ENCODE measurements at places on chromosomes 5 and 9. TPM values are rescaled to one million over a fixed set of nuclear protein-coding genes. Genes with fewer than 3 reads are reported as not detected.
A peak's percentile ranks its signal among the peaks of the same experiment; 100 is the strongest.

GRCh38 chr9:74284581-74285450, 212.3 kb upstream of the RORB start:
- no peaks in the 10 kb centered on the region for H3K4me1 ChIP-seq
- no peaks in the 10 kb centered on the region for H3K27me3 ChIP-seq
- no peak overlapping the region for H3K27ac ChIP-seq
- DNase-seq, result no peak
- H3K4me3 ChIP-seq, result no peak overlapping the region

DNA sequence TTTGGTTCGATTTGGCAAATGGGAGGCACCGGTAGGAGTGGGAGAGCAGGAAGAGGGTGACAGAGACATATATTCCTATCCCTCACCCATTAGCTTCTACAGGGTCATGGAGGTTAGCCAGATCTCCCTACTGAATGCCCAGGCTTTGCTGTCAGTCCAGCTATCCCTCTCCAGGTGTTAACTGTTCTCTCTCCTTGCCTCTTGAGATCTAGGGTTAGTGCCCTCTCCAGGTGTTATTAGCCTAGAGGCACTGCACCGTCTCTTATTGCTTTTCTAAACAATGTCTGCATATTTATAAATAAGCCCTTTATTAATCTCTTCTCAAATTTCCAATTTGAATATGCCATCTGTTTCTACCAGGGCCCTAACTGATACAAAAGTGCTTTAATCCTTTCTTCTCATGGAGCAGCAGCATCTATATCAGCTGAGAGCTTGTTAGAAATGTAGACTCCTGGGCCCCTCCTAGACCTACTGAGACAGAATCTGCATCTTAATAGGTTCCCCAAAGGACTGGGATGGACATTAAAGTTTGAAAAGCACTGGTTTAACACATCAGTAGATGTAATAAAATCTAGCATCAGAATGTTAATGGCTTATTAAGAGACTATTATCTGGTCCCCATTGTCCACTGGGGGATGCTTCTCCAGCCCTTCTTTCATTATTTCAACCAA, 322.5 kb upstream of the SLC24A2 start:
- H3K27ac ChIP-seq, result no peak overlapping the region
- H3K36me3 ChIP-seq, result no peaks in the 10 kb centered on the region
- H3K4me1 ChIP-seq, result no peaks in the 10 kb centered on the region
- no peak overlapping the region for H3K4me3 ChIP-seq
- no peaks in the 10 kb centered on the region for H3K27me3 ChIP-seq
- no peak for DNase-seq

DNA sequence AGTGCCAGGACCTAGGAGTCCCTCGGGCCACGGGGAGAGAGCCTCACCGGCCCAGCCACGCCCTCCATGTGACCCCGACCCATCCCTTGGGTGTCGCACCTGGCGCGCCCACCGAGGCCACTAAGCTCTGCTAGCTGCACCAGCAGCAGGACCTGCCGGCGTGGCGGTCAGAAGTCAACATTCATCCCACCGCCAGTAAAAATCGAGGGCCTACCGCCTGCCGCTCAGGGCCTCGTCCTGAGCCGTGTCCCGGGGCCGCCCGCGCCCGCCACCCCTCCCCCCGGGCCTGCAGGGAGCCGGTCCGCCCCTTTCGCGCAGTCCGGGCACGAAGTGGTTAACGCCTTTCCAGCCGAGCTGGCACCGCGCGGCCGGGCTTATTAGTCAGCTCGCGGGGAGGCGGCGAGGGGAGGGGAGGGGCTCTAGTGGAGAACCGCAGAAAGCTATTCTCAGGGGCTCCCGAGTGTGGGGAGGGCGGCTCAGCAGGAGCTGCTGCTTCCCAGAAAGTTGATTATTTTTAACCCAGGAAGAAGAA, 124.4 kb downstream of the C9orf50 start:
- H3K36me3 ChIP-seq, result peaks cover 26% of the 10 kb centered on the region
- H3K4me3 ChIP-seq, result peak overlapping the region; percentile 96
- H3K27ac ChIP-seq, result peak overlapping the region; percentile 69
- peak; percentile 81 for DNase-seq

DNA sequence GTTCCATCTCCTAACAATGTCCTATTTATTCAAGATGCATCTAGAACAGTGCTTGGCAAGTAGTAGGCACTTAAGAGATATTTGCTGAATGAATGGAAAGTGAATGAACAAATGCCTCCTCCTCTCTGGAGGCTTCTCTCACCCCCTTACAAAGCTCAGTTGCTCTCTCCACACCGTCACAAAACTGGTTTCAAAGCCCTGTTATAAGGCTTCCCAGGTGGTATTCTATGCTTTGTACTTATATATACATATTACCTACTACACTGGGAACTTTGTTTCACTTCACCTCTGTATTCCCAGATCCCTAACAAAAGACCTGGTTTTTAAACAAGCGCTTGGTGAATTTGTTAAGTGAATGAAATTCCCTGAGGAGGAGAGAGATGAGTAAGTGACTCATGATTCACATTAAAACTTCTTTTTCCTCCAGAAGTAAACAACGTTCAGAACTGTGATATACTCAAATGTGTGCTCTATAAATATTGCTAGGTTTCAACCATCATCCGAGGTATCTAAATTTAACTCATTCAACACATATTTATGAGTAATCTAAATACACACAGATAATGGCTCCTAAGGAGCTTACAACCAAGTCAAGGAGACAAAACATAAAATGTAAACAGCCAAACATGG, 36.0 kb downstream of the DENND1A start:
- H3K4me1 ChIP-seq, result peaks cover 25% of the 10 kb centered on the region
- H3K27me3 ChIP-seq, result no peaks in the 10 kb centered on the region
- H3K27ac ChIP-seq, result no peak overlapping the region
- no peaks in the 10 kb centered on the region for H3K36me3 ChIP-seq
- no peak overlapping the region for H3K4me3 ChIP-seq
- DNase-seq, result no peak

GRCh38 chr5:145660897-145661640, 174.1 kb downstream of the PRELID2 start:
- DNase-seq, result no peak
- H3K27ac ChIP-seq, result no peak overlapping the region
- no peaks in the 10 kb centered on the region for H3K36me3 ChIP-seq

GRCh38 chr9:3337515-3338225, 188.1 kb downstream of the RFX3 start:
- DNase-seq, result no peak
- no peaks in the 10 kb centered on the region for H3K27me3 ChIP-seq
- H3K4me1 ChIP-seq, result no peaks in the 10 kb centered on the region
- H3K4me3 ChIP-seq, result no peak overlapping the region
- no peak overlapping the region for H3K27ac ChIP-seq

The HRCT1 gene
- polyA plus RNA-seq, result not detected
